ENCODE measurements at places on chromosomes 13 and 19.
A peak's percentile ranks its signal among the peaks of the same experiment; 100 is the strongest.

GRCh38 chr19:38006361-38007045 lies 99.5 kb downstream of the SIPA1L3 start:
- no peak for DNase-seq

GRCh38 chr13:26485786-26486185 lies 71.7 kb upstream of the WASF3 start:
- DNase-seq, result no peak

- no peak for DNase-seq
Measured at GRCh38 chr13:46936525-46936924, 39.7 kb upstream of the HTR2A start.

DNA sequence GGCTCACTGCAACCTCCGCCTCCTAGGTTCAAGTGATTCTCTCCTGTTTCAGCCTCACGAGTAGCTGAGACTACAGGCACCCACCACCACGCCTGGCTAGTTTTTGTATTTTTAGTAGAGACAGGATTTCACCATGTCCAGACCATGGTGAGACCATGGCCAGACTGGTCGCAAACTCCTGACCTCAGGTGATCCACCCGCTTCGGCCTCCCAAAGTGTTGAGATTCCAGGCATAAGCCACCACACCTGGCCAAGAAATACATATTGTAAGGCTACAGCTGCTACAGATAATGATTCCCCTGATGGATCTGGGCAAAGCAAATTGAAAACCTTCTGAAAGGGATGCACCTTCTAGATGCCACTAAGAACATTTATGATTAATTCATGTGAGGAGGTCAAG lies 17.8 kb downstream of the PLPP2 start:
- no peak for DNase-seq

DNA sequence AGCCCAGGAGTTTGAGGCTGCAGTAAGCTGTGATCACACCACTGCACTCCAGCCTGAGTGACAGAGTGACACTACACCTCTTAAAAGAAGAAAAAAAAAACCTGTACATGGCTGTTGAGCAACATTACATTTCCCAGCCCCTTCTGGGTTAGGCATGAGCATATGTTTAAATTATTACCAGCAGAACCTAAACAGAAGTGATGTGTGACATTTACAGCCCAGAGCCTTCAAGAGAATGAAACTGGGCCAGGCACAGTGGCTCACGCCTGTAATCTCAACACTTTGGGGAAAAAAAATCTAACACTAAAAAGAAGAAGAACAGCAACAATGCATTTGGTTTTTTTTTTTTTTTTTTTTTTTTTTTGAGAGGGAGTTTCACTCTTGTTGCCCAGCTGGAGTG lies 38.3 kb downstream of the MRPS31 start:
- DNase-seq, result no peak

DNA sequence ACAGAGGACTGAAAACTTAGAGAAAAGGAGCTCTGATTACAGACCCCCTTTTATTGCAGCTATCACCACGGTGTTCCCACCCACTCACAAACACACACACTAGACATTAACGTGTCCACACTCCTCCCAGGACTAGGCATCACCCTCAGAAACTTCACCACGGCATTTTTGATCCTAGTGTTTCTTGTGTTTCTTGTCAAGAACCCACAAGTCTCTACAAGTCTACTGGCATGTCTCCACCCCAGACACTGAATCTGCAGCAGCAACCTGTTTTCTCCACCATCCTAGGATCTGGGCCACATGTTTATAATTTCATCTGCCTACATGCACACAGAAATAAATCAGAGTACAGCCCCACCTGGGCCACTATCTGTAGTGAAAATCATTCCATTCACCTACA lies 4.3 kb downstream of the ZNF486 start:
- no peak for DNase-seq

DNA sequence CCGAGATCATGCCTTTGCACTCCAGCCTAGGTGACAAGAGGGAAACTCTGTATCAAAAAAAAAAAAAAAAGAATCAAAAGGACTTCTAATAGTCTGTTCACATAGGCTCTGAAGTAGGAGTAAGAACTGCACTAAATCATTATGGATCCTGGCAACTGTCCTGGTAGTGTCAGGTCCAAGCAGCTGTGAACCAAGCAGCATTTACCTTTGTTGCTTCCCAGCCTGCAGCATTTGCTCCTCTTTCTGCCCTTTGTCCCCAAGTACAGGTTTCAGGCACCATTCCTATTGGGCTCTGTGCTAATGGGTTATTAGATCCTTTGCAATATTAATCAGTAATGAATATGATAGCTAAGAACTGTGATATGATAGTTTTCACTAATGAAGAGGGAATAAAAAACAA lies 77.4 kb upstream of the NBEA start:
- DNase-seq, result no peak

GRCh38 chr13:81393721-81394120 lies 1052.8 kb upstream of the SPRY2 start:
- no peak for DNase-seq

DNA sequence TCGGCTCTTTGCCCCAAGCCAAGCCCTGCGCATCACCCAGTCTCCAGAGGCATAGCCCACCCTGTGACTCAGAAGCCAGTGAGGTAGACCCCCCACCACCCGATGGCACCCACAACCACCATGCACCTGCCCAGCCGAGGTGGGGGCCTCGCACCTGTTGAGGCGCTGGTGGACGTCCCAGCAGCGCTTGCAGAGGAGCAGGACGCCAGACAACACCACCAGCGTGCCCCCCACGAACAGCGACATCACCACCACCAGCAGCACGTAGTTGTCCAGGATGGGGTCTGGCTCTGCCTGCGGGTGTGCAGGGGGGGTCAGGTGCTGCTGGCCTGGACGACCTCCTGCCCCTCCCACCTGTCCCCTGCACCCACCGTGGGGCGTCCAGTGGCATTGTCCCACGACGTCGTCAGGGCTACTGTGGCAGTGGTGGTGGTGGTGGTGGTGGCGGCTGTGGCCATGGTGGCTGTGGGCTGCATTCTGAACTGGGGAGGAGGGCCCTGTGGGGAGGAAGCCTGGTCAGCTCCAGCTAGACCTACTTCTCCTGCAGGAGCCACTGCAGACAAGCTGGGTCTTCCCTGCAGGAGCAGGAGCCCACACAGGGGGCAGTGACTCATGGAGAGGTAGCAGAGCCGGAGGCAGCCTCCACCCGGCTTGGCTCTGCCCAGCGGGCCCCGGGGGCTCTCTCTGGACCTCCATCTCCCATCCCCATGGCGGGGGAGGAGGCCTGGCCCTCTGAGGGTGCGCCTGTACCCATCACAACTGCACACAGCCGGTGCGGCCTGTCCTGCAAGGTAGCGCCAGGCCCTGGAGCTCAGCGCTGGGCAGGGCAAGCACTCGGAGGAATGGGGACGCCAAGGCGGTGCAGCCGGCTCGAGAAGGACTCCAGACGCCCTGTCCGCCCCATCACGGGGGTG lies 1.9 kb downstream of the CBARP start:
- no peak for DNase-seq

GRCh38 chr13:37109051-37109678 lies 3.7 kb upstream of the CSNK1A1L start:
- DNase-seq, result no peak

DNA sequence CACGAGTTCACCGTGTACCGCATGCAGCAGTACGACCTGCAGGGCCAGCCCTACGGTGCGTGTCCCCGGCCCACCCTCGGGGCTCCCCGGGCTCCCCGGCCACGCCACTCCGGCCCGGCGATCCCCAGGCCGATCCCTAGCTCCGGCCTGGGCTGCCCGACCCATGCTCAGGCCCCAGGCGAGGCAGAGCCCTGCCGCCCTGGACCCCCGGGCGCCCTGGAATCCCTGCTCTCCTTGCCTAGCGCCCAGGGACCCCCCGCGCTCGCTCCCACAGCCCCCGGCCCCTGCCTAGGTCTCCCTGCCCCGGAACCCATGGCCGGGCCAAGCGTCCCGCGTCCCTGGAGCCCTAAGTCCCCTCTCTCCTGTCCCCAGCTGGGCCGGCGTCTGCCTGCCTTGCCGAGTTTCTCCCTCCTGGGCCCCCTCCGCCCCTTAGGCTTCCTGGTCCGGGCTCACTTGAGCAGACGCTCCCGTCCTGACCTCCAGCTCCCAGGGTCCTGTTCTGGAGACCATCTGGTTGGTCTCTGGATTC lies 494 bp downstream of the NCLN start:
- peak; percentile 26 for DNase-seq

- DNase-seq, result no peak
Measured at GRCh38 chr13:99766641-99767045, 204.9 kb downstream of the ZIC5 start.

DNA sequence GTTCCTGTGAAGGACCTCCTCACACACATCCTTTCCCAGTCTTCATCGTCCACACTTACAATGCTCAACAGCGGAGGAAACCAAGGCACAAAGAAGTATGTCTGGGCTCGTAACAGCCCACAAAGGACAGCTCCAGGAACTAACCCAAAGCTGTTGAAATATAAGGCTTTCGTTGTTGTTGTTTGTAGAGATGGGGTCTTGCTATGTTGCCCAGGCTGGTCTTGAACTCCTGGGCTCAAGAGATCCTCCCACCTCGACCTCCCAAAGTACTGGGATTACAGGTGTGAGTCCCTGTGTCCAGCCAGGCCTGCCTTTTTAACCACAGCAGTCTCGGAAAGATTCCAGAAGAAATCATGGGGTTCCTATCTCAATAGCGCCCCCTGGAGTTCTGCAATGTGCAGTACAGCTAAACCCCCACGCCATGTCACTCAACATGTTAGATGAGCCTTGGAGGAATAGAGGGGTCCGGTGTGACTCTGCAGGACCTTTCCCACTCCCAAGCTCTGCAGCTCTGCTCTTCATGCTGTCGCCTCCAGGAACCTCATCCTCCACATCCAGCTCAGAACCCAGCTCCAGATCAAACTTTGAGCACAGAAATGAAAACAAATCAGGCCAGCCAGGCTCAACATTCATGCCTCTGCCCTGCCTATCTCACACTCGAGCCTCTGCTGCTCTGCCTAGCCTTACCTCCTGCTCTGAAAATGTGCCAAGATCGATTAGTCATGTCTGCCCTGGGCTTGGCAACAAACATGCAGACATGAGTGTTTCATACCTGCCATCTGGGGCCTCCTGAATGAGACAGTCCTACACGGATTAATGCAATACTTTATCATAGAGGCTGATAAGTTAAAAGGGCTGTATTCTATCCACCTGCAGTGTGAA lies 7.5 kb downstream of the PLA2G4C start:
- peak; percentile 37 for DNase-seq

Measured in DND-41 (cell line).